Adrenal gland (tissue), 19 donors: ENCODE measurements at places on chromosomes 16 and 17. TPM values are rescaled to one million over a fixed set of nuclear protein-coding genes. Genes with fewer than 3 reads are reported as not detected.
A peak's percentile ranks its signal among the peaks of the same experiment; 100 is the strongest.

GRCh38 chr17:51016099-51016498, 104.6 kb downstream of the SPAG9 start:
- DNase-seq, result no peak
- H3K27me3 ChIP-seq, result no peaks in the 10 kb centered on the region
- H3K4me1 ChIP-seq, result no peaks in the 10 kb centered on the region
- no peak overlapping the region for H3K4me3 ChIP-seq

GRCh38 chr17:31544186-31544585, 152.7 kb downstream of the RAB11FIP4 start:
- no peak overlapping the region for H3K27ac ChIP-seq
- no peaks in the 10 kb centered on the region for H3K27me3 ChIP-seq
- H3K4me3 ChIP-seq, result no peak overlapping the region
- peaks cover 5% of the 10 kb centered on the region for H3K4me1 ChIP-seq
- no peaks in the 10 kb centered on the region for H3K36me3 ChIP-seq

Gene MYO15A
- not detected for total RNA-seq

Gene DRC3
- 0.17 TPM for total RNA-seq

DNA sequence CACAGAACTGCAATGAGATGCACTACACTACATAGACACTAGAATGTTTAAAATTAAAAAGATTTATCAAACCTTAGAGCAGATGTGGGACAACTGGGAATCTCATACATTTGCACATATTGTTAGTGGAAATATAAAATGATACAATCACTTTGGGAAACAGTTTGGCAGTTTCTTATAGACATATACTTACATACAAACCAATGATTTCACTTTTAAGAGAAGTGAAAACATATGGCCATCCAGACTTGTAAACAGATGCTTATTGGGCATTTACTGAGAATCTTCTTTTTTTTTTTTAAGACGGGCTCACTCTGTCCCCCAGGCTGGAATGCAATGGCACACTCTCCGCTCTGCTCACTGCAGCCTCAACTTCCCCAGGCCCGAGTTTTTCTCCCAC, 50.1 kb downstream of the AXIN2 start:
- no peak for DNase-seq
- H3K27ac ChIP-seq, result no peak overlapping the region
- no peaks in the 10 kb centered on the region for H3K27me3 ChIP-seq
- H3K36me3 ChIP-seq, result no peaks in the 10 kb centered on the region
- H3K4me3 ChIP-seq, result no peak overlapping the region

- H3K27ac ChIP-seq, result peak overlapping the region; percentile 90
- H3K4me3 ChIP-seq, result peak overlapping the region; percentile 52
Observed at GRCh38 chr16:74700116-74700437, 585 bp downstream of the MLKL start.

Gene SLC22A31
- not detected for total RNA-seq

DNA sequence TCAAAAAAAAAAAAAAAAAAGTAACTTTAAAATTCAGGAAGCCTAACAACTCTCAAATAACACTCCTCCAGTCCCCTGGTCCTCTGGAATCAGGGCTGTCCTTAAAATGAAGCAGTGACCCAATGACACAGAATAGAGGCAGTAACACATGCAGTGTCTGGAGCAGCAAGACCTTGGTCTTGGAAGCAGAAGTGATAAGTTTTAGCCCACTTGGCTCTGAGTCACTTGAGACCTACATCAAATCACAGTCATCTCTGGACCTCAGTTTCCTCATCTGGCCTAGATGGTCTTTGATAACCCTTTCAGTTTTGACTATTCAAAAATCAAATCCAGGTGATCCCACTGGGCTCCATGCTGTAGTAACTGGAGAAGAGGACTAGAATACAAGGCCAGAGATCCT, 39.0 kb downstream of the LYRM1 start:
- DNase-seq, result no peak
- no peaks in the 10 kb centered on the region for H3K36me3 ChIP-seq
- H3K27ac ChIP-seq, result no peak overlapping the region
- no peaks in the 10 kb centered on the region for H3K27me3 ChIP-seq
- H3K4me3 ChIP-seq, result no peak overlapping the region

DNA sequence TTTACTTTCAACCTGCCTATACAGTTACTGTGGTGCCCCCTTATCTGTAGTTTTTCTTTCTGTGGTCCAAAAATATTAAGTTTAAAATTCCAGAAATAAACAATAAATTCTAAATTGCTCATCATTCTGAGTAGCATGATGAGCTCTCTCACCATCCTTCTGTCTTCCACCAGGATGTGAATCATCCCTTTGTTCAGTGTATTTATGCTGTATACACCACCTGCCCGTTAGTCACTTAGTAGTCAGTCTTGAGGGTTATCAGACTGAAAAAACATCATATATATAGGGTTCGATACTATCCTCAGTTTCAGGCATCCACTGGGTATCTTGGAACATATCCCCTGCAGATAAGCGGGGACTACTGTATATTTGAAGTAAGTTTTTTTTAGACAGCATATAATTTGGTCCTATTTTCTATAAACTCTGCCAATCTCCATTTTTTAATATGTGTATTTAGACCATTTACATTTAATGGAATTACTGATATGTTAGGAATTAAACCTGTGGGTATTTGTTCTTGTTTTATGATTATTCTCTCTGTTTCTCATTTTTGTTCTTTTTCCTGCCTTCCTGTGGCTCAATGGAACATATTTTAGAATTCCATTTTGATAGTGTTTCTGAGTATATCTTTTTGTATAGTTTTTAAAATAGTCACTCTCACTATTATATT, 31.0 kb downstream of the TBX21 start:
- H3K27me3 ChIP-seq, result no peaks in the 10 kb centered on the region
- no peaks in the 10 kb centered on the region for H3K36me3 ChIP-seq
- no peak overlapping the region for H3K4me3 ChIP-seq
- H3K4me1 ChIP-seq, result no peaks in the 10 kb centered on the region
- no peak overlapping the region for H3K27ac ChIP-seq
